Gastroesophageal sphincter (tissue), 4 donors: ENCODE measurements at places on chromosomes 3 and 15.

- ATAC-seq = peak; percentile 88
Measured at GRCh38 chr15:93152951-93153350, 63.9 kb upstream of the RGMA start.

- no peak for ATAC-seq
Measured at GRCh38 chr3:10137178-10137577, 4.4 kb upstream of the VHL start.

- no peak for ATAC-seq
Measured at GRCh38 chr3:65402597-65402996, 636.1 kb downstream of the MAGI1 start.

GRCh38 chr15:73176598-73176997 is 124.3 kb downstream of the NEO1 start:
- ATAC-seq = no peak

DNA sequence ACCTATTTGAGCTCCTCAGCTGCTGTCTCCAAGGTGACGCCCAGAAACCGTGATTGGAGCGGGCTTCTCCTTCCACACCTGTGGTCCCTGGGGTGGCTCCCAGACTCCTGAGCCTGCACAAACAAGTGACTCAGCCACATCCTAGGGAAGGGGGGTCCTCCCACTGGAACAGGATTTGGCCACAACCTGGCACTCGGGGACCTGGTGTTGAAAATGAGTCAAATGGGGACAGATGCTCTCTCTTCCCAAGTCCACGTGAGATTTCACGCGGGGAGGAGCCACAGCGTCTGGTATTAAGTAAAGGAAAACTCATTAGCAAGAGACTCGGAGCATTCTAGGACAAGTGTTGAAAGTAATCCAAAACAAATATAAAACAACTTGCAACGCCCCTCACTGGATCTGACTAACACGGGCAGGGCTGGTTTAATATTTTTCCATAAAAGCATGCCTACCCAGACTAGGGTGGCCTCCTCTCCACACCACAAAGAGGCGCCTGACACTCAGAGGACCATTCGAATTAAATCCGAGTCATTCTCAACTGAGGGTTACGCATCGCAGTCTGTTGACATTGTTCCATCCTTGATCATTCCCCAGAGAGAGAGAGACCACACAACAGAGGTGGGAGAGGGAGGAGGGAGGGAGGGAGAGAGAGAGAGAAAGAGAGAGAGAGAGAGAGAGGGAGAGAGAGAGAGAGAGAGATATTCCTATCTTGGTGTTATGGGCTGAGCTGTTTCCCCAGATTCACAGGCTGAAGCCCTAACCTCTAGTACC is 74.4 kb downstream of the MGLL start:
- ATAC-seq = peak; percentile 83

DNA sequence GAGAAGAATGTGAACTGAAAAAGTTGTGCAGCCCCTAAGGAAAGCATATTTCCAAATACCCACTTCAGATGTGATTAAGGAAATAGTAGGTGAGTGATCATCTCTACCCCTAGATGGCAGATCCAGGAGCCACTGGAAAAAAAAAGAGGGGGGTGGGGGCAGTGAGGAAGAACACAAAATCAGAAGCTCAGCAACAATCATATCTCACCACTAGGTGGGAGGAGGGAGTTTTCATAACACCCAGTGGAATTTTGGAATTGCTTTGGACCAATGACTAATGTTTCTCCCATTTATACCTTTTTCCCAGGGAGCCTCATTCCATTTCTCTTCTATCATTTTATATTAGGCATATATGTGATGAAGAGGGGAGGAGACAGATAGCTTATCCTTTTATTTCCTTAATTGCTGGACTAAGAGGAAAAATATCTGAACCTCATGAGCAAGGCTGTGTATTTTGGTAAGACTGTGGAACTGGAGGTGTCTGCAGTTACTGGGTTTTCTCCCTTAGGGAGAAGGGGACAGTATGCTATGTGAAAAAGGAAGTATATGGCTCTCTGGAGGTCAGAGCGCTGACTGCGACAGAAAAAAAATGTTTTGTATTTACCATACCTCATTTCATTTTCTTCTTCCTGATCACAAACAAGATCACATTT is 363.4 kb downstream of the GAP43 start:
- ATAC-seq = no peak

DNA sequence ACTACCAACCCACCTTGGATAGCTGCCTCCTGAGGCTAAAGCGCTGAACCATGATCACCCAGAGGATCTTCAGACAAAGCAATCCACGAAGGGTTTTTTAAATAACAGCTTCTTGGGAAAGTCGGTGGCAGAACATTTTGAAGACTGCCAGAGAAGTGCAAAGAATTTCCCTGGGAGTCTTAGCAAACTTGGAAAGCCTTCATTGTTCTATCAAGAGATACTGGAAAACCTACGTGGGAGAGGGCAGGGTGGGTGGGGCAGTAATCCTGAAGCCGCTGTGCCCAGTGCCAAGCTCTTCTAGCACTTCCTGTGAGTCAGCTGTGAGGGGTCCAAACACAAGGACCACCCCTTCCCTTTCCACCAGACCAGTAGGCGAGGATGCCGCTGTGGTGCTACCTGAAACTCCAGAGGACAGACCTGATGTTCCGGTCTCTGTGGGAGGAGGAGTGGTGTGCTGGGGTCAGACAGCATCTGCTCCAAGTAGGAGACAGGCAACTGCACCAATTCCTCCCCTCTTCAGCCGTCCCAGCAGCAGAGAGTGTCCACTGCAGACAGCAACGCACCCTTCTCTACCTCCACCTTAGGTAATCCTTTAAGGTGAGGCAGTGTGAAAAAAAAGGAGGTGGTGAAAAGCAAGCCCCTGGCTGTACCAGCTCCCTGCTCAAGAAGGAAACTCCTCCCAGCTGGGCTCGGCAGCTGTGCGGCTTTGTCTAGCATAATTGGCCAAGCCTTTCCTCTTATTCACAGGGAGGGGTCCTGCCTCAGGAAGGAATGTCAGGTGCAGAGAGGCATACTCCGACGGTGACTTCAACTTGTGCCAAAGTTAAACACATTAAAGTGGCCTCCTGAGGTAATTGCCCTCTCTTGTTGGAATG is 99.0 kb downstream of the TMCC1 start:
- ATAC-seq = peak; percentile 55

DNA sequence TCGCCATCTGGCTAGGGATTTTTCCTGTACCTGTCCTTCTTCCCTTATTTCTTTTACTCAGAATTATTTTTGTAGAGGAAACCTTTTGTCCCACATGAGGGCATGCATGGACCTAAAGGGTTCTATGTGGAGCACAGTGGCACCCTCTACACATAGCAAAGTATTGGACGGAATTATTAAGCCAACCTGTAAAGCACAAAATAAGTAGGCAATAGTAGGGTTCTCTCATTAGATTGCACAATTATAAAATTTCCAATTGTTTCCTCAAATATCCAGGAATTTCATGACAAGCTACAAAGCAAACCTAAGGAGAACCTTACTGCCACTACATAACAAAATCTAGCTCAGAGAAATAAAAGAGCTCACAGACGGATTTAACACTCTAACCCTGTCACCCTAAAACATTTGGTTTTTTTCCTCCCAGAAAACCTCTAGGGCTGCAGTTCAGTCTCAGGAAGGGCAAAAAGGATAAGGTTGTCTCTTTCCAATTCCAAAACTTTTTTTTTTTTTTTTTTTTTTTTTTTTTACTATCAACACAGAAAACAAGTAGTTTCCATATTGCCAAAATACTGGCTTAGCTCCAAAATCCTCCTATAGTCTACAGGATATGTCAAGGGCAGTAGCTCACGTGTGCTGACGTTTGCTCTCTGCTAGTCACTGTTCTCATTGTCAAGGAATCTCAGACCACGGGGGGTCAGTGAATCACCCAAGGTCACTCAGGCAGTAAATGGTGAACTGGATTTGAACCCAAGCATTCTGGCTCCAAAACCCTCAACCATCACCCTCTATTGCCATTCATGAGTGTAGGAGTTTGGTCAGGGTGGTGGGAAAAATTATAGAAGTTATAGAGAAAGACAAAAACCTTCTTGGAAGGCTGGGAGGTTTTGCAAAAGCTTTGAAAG is 52.3 kb downstream of the NCEH1 start:
- no peak for ATAC-seq

DNA sequence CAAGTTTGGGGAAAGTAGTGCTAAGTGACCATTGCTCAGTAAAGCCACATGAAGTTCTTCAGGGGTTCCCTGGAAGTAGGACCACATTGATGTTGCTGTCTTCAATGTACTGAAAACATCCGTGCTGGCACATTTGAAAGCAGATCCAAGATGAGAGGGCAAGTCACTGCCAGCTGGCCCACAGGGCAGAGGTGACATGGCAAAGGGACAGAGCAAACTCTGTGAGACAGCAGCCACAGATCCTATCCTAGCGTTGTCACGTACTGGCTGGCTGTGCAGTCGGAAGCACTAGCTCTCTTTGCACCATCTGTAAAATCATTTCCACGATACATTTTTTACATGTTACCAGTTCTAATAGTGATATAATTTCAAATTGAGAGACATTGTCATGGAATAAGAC is 13.8 kb downstream of the MUC13 start:
- ATAC-seq = no peak

GRCh38 chr3:149315694-149316093 is 17.7 kb downstream of the TM4SF18 start:
- ATAC-seq = no peak

GRCh38 chr3:81041331-81041730 is 720.1 kb downstream of the GBE1 start:
- no peak for ATAC-seq

GRCh38 chr3:167394003-167394402 is 13.9 kb upstream of the ZBBX start:
- no peak for ATAC-seq

DNA sequence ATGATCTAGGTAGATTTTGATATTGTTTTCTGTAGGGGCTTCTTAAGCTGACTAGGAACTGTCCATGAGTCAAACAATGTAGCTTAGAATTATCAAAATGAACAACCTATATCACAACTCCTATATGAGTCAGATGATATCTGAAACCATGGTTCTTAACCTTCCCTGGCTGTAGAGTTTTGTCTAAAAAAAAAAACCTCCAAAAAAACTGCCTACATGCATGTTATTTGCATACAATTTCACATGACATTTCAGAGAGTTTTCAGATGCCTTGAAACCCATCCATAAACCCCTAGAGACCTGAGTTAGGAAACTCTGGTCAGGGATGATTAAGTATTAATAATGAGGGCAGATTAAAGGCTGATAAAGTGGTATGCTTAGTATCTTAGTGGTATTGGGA is 157.0 kb downstream of the CHST2 start:
- no peak for ATAC-seq

- no peak for ATAC-seq
Measured at GRCh38 chr3:144521131-144521530, 549.5 kb downstream of the DIPK2A start.

DNA sequence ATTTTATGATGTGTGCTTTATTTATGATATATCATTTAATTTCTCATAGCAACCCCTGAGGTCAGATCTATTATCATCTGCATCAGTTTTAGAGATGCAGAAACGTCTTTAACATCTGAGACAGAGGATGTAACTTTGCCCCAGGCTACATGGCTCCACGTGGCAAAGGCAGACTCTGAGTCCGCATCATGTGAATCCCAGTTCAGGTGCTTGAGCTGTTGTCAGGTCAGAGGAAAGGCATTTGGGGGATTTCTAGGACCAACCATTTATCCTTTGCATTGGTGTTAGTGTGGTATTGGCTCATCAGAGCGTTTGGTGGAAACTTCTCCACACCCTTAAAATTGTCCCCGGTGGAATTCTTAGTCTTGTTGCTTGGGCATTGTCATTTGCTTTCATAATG is 10.8 kb downstream of the CACNA2D3 start:
- no peak for ATAC-seq

DNA sequence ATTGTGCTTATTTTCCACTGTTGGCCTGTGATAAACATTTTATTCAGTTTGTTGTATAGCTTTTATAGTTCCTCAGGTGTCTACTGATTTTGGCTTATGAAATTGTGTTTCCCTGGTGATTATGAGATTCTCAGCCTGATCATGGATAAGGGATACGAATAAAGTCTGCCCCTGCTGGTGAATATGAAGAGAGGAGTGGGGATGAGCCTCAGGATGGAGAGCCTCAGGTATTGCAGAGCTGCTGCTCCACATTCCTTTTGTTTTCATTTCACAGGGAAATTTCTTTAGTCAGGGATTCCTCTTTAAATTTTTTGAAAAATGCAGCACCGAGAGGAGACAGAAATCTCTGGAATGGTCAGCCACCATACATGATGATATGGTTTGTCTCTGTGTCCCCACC is 14.7 kb upstream of the RAB6B start:
- no peak for ATAC-seq

DNA sequence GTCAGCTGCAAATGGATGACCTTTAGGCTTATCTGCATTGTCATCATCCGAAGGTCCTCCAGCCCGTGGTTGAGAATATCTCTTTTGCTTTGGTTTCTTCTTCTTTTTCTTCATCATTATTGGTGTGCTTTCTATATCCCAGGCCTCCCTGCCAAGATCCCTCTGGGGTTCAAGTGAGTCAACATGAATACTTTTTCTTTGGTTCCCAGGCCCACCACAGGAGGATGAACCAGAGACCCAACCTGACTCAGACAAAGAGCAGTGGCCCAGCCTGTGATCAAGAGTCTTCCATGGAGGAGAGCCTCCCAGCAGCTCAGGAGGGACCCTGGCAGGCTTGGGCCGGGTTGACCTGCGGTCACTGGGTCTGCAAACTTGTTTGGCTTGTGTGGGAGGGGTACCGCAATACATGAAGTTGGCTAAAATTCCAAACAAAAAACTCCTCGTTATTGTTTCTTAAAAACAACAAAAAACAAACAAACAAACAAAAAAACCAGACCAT is 104.2 kb downstream of the MAP4 start:
- no peak for ATAC-seq

GRCh38 chr3:88410259-88410658 is 260.5 kb downstream of the C3orf38 start:
- ATAC-seq = no peak

GRCh38 chr15:35616498-35617271 is 70.7 kb upstream of the DPH6 start:
- no peak for ATAC-seq

DNA sequence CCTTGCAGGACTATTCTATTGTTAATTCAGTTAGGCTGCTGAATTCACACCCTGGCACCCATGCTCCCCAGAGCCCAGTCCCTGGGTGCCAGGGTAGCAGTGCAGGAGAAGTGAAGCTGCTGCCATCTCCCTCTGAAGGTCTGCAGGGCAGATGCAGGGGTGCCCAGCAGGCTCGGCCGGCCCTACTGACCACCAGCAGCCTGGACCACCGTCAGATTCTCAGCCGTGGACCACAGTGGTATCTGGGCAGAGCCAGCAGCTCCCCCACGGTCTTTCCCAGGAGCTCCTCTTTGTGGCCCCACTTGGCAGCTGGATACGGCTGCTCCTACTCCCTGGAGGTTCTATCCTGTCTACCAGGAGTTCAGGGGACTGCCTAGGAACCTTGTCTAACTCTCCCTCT is 46.8 kb downstream of the ALDH1L1 start:
- ATAC-seq = no peak

- ATAC-seq = no peak
Measured at GRCh38 chr15:69751147-69751546, 298.5 kb downstream of the RPLP1 start.
